Kidney (tissue), 22 donors: ENCODE measurements at places on chromosomes 6 and 20. TPM values are rescaled to one million over a fixed set of nuclear protein-coding genes. Genes with fewer than 3 reads are reported as not detected.

LIN28B gene
- polyA plus RNA-seq = not detected

CCDC170 gene
- polyA plus RNA-seq = 0.34 TPM

ALDH8A1 gene
- 56.7 TPM for polyA plus RNA-seq

TP53INP2 gene
- 31.9 TPM for polyA plus RNA-seq

RIMS4 gene
- not detected for polyA plus RNA-seq

IDH3B gene
- 134 TPM for polyA plus RNA-seq

LY86 gene
- polyA plus RNA-seq = 4.8 TPM

PIGT gene
- polyA plus RNA-seq = 95.0 TPM

ANKRD66 gene
- polyA plus RNA-seq = not detected

APOM gene
- 154 TPM for polyA plus RNA-seq

PXDC1 gene
- 35.0 TPM for polyA plus RNA-seq

DYNLT2 gene
- 2.6 TPM for polyA plus RNA-seq

C6orf15 gene
- not detected for polyA plus RNA-seq

SNAP25 gene
- 1.4 TPM for polyA plus RNA-seq

BPIFB3 gene
- not detected for polyA plus RNA-seq

C20orf144 gene
- not detected for polyA plus RNA-seq

ZKSCAN8 gene
- polyA plus RNA-seq = 3.5 TPM

PBOV1 gene
- polyA plus RNA-seq = not detected

ZNF391 gene
- polyA plus RNA-seq = 1.5 TPM

KCNG1 gene
- 0.58 TPM for polyA plus RNA-seq

TUBB1 gene
- 0.17 TPM for polyA plus RNA-seq

PSORS1C1 gene
- polyA plus RNA-seq = 2.1 TPM

CD40 gene
- 15.7 TPM for polyA plus RNA-seq

TRMT11 gene
- 10.6 TPM for polyA plus RNA-seq

SF3B5 gene
- polyA plus RNA-seq = 420 TPM

MRPS18B gene
- 135 TPM for polyA plus RNA-seq

TPBG gene
- polyA plus RNA-seq = 5.8 TPM

SYCP2L gene
- 1.0 TPM for polyA plus RNA-seq

ZBTB22 gene
- polyA plus RNA-seq = 16.3 TPM

EEF1A1 gene
- 9,725 TPM for polyA plus RNA-seq

PNPLA1 gene
- polyA plus RNA-seq = 1.2 TPM

FAM8A1 gene
- 16.9 TPM for polyA plus RNA-seq

NTSR1 gene
- not detected for polyA plus RNA-seq

BPIFA1 gene
- not detected for polyA plus RNA-seq

TMEM200A gene
- 7.7 TPM for polyA plus RNA-seq

BPIFB4 gene
- not detected for polyA plus RNA-seq

LTV1 gene
- 15.0 TPM for polyA plus RNA-seq

COX7A2 gene
- polyA plus RNA-seq = 812 TPM

LY6G6C gene
- polyA plus RNA-seq = not detected

NUP43 gene
- polyA plus RNA-seq = 9.9 TPM

LKAAEAR1 gene
- not detected for polyA plus RNA-seq

SPATS1 gene
- not detected for polyA plus RNA-seq

PTK6 gene
- 0.26 TPM for polyA plus RNA-seq

KHDC1L gene
- polyA plus RNA-seq = not detected

ZC2HC1B gene
- polyA plus RNA-seq = not detected

PLCB1 gene
- 9.4 TPM for polyA plus RNA-seq
